ENCODE measurements at places on chromosomes 5 and 9.

GRCh38 chr5:62299600-62299999 lies 6.4 kb upstream of the KIF2A start:
- no peak for DNase-seq

- DNase-seq = no peak
Measured at GRCh38 chr5:65766175-65766574, 44.2 kb downstream of the NLN start.

- DNase-seq = peak; percentile 30
Measured at GRCh38 chr5:35668319-35668718, 50.7 kb downstream of the SPEF2 start.

DNA sequence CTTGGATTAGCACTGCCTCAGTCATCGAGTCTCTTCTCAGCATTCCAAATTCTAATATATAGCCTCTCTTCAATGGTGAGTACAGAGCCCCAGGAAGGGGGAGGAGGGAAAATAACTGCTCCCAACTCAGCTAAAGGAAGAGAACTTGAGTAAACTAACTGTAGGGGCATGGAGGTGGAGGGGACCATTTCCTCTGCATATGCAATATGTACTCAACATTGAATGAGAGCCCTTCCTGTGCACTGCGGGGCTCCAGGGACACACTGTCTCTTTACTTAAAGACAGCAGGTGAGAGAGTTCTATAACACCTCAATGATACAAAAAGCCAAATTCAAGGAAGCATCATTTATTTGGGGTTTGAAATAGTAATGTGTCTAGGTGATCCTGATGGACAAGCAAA lies 75.1 kb downstream of the GNAQ start:
- DNase-seq = no peak

GRCh38 chr5:128290152-128290858 lies 206.7 kb downstream of the SLC12A2 start:
- DNase-seq = no peak

DNA sequence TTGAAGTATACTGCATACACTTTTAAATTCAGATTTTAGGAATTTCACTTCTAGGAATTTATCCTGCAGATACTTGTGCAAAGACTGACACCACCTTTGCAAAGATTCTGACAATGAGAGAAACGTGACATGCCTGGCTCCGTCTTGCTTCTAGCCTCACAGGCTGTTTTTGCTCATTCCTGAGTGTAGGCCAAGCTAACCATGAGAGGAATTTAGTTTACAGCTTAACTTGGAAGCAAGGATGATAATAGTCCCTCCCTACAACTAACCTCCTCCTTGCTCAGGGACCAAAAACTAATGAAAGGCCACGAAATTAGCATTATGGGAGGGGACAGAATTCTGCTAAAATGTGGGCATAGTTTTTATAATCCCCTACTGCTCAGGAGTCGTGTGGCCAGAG lies 31.1 kb downstream of the C5orf22 start:
- DNase-seq = no peak

GRCh38 chr5:36982146-36982545 lies 105.6 kb downstream of the NIPBL start:
- DNase-seq = no peak

DNA sequence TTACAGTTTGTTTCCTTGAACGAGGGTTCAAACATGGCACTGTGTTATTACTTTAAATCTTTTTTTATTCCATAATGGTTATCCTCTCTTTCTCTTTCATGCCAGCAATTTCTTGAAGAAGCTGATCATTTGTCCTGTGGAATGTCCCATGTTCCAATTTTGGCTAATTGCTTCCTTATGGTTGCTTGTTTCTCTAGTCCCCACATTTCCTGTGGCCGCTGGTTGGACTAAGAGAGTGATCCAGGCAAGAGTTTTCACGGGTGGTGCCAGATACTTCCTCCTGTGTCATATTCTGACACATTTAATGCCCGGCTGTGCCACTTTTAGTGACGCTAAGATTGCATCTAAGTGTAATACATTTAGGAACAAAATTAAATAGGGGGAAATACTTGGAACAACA lies 83.8 kb upstream of the FAM169A start:
- DNase-seq = no peak

- no peak for DNase-seq
Measured at GRCh38 chr5:154729613-154730012, 25.6 kb upstream of the LARP1 start.

- DNase-seq = no peak
Measured at GRCh38 chr9:129385211-129385934, 207.3 kb upstream of the IER5L start.

DNA sequence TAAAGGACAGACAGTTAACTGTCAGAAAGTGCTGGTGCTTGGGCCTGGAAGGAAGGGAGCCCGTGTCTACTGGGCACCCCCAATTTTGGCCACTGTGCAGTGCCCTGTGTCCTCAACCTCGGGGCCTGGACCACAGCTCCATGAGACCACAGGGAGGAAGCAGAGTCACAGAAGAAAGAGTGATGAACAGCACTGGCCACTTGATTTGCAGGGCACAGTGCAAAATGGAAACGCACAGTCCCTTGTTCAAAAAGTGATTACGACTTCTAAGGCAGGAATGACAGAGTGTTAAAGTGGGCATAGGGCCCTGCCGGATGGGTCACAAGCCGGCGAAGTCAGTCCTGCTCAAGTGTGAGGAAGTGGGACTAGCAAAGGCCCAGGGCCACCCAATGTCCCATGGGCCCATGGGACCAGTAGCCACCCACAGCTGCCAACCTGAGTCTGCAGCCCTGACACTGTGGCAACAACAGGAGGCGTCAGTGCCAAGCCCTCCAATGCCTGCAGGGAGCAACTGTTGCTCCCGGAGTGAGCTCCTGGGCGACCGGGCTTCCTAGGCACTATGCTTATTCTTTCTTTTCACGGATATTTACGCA lies 85.4 kb downstream of the ADAMTS2 start:
- DNase-seq = no peak

- DNase-seq = no peak
Measured at GRCh38 chr9:18159254-18159653, 314.7 kb upstream of the ADAMTSL1 start.

DNA sequence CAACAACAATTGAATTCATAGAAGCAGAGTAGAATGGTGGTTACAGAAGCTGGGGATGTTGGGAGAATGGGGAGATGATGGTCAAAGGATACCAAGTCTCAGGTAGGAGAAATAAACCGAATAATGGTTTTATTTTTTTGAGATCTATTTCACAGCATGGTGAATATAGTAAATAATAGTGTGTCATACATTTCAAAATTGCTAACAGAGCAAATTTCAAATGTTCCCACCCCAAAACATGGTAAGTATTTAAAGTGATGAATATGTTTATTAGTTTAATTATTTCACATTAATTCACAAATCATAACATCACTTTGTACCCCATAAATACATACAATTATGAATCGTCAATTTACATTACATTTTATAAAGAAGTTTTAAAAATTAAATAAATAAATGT lies 72.7 kb upstream of the ATG10 start:
- DNase-seq = no peak

DNA sequence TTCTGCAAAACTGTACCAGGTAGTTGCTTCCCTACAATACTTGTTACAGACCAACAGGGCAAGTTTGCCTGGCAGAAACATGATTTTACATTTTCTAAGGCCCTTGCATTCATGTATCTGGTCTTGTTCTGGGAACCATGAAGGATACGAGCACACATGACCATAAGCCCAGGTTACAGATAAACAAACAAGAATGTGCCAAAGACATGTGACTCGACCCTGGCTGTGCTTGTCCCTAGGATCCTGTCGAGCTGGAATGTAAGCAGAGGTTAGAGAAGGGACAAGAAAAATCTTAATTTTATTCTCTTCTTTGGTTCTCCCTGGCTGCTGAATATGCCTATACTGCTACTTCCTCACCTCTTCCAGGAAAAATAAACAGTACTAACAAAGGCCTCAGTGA lies 32.5 kb downstream of the PTCH1 start:
- no peak for DNase-seq

GRCh38 chr9:127983847-127984289 lies 3.1 kb upstream of the EEIG1 start:
- peak; percentile 36 for DNase-seq

DNA sequence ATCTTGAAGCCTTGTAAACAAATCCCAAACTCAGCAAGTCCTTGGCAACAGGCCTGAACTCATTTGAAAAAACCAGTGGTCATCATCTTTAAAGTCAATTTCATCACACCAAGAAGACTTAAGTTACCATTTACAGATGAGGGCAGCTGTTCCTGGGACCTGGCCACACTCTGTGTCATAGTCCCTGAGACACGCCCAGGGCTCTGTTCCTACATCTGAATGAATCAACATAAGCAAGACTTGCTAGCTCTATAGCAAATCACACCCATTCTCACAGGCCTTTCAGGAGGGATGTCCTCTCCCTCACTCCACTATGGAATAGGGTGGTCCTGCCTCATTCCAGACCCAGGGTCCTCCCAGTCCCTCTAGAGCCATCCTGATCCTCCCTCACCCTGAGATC lies 142.8 kb downstream of the NSG2 start:
- DNase-seq = no peak

- DNase-seq = no peak
Measured at GRCh38 chr9:73176450-73176875, 24.8 kb downstream of the ANXA1 start.

GRCh38 chr9:38000332-38000731 lies 68.7 kb downstream of the SHB start:
- DNase-seq = no peak

DNA sequence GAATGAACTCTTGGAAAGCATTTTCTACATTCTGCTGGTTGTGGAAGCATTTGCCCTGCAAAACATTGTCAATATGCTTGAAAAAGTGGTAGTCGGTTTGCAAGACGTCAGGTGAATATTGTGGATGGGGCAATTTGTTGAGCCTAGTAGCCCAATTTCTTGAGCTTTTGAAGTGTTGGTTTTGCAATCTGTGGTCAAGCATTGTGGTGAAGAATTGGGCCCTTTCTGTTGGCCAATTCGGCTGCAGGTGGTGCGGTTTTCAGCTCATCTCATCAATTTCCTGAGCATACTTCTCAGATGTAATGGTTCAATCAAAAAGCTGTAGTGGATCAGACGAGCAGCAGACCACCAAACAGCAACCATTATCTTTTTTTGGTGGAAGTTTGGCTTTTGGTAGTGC lies 426.8 kb upstream of the CDH9 start:
- DNase-seq = no peak

DNA sequence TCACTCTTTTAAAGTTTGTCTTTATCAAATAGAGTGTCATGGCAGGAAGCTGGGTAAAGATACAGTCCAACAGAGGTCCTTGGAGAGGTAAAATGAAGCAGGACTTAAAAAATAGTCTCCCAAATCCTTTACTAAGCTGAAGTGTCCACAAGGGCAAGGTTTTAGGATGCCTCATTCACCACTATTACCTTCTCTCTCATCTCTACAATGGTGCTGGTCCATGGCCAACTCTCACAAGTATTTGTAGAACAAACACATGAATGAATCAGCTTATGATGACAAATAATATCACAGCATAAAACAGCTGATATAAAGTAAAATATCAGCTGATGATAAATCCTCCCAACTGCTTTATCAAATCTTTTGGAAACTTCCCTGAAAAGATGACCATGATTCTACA lies 162.3 kb upstream of the ZNF462 start:
- DNase-seq = no peak

GRCh38 chr9:112332214-112332613 lies 1.2 kb downstream of the PTBP3 start:
- no peak for DNase-seq

DNA sequence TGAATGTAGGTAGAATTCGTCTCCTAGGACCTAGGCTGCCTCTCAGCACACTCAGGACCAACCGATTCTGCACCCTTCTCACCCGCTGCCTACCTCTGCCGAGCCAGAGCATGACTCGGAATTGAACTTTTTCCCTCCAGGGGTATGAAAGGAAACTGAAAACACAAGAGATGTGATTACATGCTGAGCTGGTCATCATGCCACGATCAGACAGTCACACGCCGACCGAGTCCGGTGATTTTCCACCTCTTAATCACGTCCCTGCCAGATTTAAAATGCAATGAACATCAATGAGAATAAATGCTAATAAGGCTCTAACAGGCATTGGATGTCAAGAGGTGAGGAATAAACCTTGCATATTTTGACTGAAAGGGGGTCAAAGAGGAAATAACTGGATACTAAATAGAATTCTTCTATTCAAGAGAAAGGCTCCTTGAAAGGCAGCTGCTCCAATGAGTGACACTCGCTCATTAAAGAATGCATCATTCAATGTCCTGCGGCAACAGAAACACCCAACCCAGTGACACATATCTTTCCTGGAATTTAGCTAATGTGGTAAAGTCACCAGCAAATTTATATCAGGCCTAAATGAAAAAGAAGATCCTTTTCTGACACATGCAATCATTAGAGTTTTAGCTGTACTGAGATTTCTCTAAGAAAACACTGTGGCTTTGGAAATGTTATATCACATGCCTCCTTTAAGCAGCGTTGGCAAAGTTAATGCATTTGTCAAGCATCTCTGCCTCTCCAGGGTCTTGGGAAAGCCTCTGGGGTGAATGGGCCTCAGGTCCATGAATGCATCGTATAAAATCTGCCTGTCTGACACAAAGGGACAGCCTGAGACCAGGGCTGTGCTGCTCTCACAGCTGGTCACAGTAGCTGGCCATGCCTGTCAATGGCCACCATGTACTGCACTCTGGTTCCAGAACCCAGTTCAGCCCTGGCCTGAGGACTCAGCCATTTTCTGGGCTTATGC lies 128.7 kb downstream of the SPOCK1 start:
- DNase-seq = no peak

DNA sequence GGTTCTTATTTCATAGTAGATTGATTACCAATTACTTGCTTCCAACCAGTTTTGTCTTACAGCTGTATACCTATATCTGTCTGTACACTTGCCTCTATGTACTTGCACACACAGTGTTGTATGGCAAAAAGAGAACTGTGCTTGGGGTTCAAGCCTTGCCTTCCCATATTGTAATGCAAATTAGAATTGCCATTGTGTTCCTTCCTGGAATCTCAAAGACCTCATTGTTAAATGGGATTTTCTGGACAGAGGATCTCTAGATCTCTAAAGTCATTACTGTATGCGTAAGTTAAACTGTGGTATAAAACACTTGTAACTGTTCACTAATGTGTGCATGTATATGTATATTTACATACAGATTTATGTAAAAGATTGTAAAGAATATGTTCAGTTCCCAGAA lies 428.8 kb downstream of the CAAP1 start:
- no peak for DNase-seq

DNA sequence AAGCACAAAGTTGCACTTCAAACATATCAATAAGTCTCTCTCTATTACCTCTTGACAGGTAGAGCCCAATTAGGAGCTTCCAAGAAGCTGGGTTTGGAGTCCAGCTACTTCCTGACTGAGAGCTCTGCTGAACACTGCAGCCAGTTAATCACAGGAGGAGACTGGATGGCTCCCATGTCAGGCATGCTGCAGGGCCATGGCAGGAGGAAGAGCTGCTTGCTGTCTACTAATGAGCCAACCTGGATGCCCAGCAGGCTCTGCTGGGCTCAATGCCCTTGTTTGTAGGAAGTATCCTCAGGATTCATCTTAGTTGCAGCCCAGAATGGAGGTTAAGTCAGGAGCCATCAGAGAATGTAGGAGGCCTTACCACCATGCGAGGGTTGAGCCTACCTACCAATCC lies 91.9 kb downstream of the TMEM215 start:
- no peak for DNase-seq

Measured in activated CD4-positive, alpha-beta T cell treated with anti-CD3 and anti-CD28 coated beads for 36 hours (primary cell).